ENCODE measurements at places on chromosomes 2 and 18.

DNA sequence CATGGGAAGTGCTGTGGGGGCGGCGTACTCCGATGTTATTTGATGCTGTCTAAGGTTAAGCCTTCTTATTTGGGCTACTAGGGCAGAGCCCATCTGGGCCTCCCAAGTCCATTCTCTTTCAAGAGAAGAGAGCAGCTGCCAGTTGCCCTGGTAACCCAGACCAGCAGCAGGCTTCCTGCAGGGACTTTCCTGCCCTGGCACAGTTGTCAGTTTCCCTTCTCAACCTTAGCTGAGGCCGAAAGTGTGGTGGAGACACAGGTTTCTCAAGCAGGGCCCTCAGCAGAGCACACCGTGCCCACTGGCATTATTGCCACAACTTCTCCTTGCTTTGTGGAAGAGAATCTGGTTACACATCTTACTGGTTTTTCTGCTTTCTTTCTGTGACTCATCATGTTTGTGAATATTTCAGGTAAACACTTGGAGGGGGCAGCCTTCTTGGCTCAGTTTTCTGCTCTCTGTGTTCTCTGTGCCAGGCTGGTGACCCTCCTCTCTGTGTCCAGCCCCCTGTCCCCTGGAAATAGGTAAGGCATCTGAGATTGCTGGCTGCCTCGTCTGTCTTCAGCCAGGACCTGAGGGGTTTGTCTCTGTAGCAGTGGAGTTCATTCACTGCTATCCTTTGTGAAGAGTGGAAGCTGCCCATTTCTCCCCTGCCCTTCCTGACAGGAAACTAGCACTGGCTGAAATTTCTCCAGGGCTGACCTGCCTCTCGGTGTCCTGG lies 111.0 kb downstream of the B3GNT2 start:
- peak; percentile 31 for DNase-seq

DNA sequence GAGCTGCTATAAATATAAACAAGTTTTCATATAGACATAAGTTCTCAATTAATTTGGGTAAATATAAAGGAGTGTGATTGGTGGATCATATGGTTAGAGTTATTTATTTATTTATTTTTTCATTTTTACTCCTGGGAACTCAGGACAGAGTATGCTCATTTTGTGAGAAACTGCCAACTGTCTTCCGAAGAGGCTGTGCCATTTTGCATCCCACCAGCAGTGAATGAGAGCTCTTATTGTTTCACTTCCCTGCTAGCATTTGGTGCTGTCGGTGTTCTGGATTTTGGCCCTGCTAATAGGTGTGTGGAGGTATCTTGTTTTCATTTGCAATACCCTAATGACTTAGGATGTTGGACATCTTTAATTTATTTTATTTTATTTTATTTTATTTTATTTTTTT lies 50.4 kb upstream of the XPO1 start:
- DNase-seq: no peak

DNA sequence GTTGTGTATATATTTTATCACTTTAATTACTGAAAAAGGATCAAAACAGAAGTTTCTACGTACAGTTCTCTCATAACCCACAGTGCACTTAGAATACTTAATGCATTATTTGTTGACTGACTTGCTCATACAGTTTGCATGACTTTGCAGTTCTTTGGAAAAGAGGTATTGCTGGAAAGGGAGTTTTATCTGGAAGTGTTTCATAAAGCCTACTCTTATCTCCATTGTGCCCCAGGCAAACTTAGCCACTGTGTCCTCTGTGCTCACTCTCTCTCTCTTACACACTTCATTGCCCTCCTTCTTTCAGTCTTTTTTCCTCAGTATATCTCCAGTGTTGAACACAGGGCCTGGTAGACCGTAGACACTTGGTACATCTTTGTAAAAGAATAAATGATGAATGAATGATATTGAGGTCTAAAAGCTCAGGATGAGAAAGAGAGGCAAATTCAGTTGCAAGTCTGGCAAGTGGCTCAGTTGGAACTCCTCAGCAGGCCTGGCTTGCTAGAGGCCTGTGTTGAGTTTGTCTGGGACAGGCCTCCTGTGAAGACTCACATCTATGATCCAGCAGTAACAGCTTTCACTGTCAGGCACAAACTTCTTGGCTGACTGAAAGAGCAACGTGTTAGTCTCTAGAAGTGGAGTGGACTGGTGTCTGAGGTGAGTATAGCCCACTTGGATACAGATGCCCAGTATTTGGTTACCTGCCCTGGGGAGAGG lies 56.1 kb downstream of the SETBP1 start:
- DNase-seq: no peak

- DNase-seq: no peak
Measured at GRCh38 chr2:102042196-102043081, 50.7 kb downstream of the IL1R2 start.

Data from stimulated activated CD4-positive, alpha-beta T cell treated with anti-CD3 and anti-CD28 coated beads, Interleukin-2, amount 100 ng/mL, for 24 hours (primary cell).